ENCODE measurements at places on chromosomes 13 and 19. TPM values are rescaled to one million over a fixed set of nuclear protein-coding genes. Genes with fewer than 3 reads are reported as not detected.

The SSC5D gene
- 3.6 TPM for total RNA-seq

DNA sequence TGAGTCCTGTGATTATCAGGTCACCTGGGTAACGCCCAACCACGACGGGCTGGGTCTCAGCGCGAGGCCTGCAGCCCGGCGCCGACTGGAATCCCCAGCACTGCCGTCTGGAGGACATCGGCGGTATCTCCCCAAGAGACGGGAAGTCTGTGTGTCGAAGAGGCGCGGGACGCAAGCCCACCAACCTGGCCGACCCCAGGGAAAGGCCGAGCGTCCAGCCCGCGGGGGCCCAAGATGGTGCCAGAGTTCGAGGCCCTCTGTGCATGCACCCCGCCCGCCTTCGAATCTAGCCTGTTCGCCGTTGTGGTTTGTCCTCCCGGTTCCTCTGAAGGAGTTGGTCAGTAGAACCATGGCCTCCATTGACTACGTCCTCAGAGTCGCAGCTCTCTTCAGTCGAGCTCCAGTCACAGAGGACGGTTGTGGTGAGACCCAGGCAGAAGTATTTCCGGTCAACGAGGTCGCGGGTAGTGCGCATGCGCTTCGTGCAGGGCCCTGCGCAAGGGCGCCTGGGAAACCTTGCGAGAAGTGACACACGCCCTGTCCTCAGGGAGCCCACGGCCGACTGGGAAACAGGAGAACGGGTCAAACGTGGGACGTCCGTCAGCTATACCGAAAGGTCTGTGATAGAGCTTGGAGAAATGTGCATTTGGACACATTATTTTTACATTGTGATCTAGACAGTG is 24.1 kb upstream of the PEG3 start:
- no peak for DNase-seq

DNA sequence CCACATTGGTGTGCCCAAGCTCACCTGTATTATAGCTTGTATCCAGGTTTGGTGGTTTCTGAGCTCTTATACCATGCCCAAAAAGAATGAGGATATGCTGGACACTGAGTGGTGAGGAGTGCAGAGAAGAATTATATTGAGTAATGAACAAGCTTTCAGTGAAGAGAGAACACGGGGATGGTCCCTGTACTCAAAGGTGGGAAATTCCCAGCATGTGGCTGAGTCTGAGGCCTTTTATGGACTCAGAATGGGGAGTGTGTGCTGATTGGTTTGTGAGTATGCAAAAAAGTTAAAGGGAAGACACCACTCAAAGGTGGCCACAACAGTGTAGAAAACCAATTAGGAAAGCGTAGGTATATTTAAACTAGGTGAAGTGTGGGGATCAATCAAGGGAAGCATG is 191.2 kb upstream of the SLITRK6 start:
- DNase-seq, result no peak

DNA sequence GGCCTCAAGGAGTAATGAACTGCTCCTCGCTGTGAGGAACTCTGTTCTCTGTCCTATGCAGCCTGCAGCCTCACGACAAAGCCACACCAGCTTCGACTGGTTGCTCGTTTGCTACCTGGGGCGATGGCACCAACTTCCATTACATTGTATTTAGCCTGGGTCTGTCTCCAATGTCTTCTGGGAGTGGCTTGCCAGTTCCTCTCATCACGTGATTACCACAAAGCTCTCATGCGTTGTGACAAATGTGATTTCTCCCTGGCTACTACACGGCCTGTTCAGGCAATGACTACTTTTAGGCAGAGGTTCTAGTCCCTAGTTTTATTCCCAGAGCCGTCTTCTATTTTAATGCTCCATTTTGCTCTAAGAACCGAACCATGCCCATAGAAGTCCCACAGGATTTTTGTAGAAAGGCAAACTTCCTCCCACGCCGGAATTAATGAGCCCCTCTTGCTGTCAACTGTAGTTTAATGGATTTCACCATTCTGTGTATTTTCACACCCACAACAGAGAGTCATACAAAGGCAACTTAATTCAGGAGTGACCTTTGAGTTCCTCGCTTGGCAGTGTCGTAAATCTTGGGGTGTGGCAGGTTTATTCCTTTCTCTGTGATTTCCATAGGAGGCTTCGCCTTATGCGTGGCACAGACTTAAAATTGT is 351.9 kb downstream of the EFNB2 start:
- DNase-seq, result no peak

The OVOL3 gene
- total RNA-seq, result not detected

DNA sequence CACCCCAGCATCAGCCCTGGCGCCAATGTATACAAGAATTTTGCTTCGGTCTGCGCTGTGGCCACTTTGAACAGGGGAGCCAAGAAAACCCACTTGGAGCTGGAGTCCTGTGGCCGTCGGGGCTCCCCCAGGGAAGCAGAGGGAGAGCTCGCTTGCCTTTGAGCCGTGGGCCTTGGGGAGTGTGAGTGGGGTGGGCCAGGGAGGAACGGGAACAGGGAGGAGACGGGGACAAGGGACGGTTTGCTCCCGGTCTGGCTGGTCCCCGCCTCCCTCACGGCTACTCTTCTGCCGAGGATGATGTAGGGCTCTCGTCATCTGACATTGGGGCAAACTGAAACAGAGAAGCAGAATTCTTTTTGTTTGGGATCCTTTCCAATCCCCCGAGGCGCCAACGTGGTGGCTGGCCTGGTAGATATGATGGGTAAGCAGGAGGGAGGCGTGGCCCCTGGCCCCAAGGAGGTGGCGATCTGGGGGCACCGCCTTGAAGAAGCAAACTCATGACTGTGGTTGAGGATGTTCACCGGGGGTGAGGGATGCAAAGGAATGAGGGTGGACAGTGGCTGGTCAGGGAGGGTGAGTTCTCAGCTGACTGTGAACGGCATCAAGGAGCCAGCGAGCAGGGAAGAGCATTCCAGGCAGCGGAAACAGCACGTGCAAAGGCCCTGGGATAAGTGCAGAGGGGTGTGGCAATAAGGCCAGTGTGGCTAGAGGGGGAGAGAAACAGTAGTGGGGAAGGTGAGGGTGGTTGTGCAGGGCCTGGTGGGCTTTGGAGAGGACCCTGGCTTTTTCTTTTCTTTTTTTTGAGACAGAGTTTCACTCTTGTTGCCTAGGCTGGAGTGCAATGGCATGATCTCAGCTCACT is 10.9 kb upstream of the SPC24 start:
- peak; percentile 93 for DNase-seq

- DNase-seq, result peak; percentile 47
Observed at GRCh38 chr19:46704379-46705076, 12.4 kb downstream of the PRKD2 start.

DNA sequence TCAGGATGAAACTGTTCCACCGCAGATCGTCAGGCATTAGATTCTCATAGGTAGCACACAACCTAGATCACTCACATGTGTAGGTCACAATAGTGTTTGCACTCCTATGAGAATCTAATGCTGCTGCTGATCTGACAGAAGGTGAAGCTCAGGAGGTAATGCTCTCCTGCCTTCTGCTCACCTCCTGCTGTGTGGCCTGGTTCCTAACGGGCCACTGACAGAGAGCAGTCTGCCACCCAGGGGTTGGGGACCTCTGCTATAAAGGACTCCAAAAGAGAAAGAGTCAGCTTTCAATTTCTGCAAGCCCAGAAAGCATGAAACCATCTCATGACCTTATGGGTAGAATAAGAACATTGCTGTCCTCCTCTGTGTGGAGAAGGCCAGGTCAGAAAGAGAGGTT is 43.5 kb upstream of the PCCA start:
- no peak for DNase-seq

- DNase-seq, result no peak
Observed at GRCh38 chr13:77836423-77836822, 82.2 kb downstream of the EDNRB start.

- no peak for DNase-seq
Observed at GRCh38 chr19:30309176-30309575, 63.0 kb upstream of the ZNF536 start.

GRCh38 chr13:64164435-64164834 is 2748.8 kb upstream of the PCDH20 start:
- DNase-seq, result no peak

DNA sequence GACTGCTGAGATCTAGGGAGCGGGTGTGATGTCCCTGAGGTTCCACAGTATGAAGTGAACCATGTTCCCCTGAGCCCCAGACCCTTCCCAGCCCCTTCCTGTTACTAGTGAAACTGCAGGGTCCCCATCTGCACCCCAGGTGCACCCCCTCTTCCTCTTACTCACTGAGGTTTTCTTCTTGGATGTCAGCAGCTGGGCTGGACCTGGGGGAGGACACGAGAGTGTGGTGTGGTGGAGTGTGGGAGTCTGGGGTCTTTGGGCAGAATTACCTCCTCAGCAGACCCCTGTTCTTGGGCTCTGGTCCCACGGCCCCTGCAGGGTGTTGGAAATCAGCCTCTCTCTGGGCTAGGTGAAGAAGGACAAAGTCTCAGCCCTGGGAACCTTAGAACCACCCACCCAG is 3.3 kb upstream of the LILRA6 start:
- DNase-seq, result no peak

The FOXO1 gene
- total RNA-seq, result 1.2 TPM

The ABHD13 gene
- total RNA-seq, result 8.3 TPM

DNA sequence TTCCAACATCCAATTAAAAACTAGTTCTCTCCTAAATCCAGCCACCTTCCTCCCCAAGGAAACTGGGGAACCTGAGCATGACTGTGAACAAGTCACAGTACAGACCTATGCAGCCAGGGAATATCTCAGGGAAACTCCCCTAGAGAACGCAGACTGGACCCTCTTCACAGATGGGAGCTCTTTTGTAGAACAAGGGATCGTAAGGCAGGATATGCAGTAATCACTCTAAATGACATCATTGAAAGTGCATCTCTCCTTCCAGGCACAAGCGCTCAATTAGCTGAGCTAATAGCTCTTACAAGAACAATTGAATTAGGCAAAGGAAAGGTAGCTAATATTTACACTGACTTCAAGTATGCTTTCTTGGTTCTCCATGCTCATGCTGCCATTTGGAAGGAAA is 1331.7 kb downstream of the UQCRFS1 start:
- no peak for DNase-seq

The KRTDAP gene
- total RNA-seq, result not detected

DNA sequence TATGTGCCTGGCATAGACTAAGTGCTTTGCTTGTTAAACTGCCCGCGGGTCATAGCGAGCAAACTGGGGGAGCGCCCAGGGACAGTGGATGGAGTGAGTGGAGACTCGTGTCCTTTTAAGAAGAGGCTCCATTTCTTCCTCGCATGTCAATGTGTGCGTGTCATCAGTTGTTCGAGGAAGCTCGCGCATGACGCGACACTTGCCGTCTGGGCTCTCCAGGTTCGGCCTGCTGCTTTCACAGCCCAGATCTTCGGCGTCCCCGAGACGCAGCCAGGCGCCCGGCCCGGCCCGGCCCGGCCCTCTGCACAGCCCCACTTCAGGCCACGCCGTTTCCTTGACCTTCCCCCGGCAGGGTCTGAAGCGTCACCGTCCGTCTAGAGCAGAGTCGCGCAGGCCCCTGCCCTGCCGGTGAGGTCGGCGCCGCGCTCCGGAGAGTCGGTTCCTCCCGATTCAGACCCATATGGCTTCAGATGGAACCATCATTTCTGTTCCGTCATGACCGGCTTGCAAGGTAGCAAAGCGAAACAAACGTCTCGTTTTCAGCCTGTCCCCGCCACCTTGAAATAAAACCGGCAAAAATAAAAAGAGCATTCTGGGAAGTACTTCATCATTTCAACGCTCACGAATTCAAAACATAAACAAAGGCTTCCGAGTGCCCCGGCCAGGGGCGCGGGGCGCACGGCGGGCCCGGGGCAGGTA is 599 bp upstream of the ARHGEF7 start:
- DNase-seq, result peak; percentile 27

- no peak for DNase-seq
Observed at GRCh38 chr13:108451121-108451520, 178.3 kb upstream of the MYO16 start.
